NCI-H2081 (cell line): ENCODE measurements at places on chromosomes 6 and 20.

DNA sequence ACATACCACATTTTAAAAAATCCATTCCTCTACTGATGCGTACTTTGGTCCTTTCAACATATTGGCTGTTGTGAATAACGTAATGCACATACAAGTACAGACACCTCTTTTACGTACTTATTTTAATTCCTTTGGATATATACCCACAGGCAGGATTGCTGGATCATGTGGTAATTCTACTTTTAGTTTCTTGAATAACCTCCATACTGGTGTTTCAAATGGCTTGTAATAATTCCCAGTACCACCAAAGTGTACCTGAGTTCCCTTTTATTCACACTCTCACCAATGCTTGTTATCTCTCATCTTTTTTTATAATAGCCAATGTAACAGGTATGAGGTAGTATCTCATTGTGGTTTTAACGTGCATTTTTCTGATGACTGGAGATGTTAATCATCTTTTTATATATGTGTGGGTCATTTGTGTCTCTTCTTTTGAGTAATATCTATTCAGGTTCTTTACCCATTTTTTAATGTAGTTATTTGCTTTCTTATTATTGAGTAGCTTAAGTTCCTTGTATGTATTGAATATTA is 191.9 kb downstream of the ADGB start:
- no peak for DNase-seq

DNA sequence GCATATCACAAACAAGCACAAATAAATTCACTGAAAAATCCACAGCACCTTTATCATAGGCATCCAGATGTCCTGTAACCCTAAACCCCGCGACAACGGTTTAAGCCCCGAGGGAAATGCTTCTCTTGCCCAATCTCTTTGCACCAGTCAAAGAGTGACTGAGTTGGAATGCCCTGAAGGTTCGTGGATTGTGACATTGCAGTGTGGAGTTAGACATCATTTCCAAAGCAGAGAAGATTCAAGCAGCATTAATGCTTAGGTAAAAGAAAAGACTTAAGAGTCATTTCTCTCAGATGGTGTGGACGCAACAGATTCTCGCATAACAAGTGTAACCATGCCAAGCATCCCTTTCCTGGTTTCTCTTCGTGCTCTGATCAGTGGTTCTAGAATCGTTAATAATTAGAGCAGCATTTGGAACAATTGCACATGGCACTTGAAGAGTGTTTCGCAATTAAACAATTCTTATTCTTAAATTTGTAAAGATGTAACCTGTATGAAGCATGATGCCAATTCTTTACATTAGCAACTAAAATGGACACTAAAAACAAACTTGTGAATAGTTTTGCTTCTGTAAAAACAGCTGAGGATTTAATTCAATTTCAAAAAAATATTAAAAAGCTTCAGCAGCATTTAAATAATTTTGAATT is 121.6 kb downstream of the HIVEP2 start:
- DNase-seq, result no peak

DNA sequence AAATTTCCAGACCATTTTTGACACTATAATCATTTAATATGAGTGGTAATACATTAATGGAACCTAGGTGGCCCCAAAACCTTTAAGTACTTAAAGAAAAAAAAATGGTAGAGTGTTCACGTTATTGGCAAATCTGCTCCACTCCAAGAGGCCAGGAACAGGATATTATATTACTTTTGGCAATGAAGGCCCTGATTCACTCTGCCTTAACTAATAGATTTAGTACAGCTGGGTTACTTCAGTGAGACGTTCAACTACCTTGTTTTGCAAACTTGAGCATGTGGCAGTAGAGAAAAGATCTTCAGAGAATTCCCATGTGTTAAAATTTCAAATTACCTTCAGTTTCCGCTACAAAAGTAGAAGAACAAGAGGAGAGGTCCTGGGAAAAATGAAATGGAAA is 12.8 kb downstream of the ADNP start:
- DNase-seq, result no peak

- peak; percentile 67 for DNase-seq
These were observed 65.2 kb downstream of the CDS2 start for GRCh38 chr20:5191829-5192569.

DNA sequence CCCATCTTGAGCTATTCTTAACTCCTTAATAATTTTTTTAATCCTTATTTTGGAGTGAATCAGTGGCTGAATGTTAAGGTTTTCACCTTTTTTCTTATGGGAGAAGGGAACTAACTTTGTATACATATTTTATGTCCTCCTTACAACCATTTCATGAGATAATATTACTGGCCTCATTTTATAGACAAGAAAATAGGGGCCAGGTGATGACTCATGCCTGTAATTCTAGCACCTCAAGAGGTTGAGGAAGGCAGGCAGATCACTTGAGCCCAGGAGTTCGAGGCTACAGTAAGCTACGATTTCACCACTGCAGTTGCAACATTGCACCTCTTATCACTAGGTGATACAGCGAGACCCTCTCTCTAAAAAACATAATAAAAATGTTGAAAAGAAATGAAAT is 128.7 kb downstream of the TMEM242 start:
- DNase-seq, result no peak

GRCh38 chr6:169445661-169446581 is 192.3 kb upstream of the THBS2 start:
- peak; percentile 58 for DNase-seq

GRCh38 chr6:126546541-126547120 is 206.7 kb downstream of the CENPW start:
- no peak for DNase-seq

GRCh38 chr6:11538052-11538818 is 686 bp downstream of the TMEM170B start:
- DNase-seq, result peak; percentile 45
